Activated CD4-positive, alpha-beta T cell treated with anti-CD3 and anti-CD28 coated beads for 36 hours (primary cell): ENCODE measurements at places on chromosomes 16 and 17. TPM values are rescaled to one million over a fixed set of nuclear protein-coding genes. Genes with fewer than 3 reads are reported as not detected.

The CSH1 gene
- not detected for total RNA-seq

GRCh38 chr17:8685381-8685780 is 54.9 kb upstream of the MYH10 start:
- DNase-seq: no peak

The DNAI2 gene
- total RNA-seq: 0.49 TPM

The BCAR1 gene
- total RNA-seq: 0.98 TPM

DNA sequence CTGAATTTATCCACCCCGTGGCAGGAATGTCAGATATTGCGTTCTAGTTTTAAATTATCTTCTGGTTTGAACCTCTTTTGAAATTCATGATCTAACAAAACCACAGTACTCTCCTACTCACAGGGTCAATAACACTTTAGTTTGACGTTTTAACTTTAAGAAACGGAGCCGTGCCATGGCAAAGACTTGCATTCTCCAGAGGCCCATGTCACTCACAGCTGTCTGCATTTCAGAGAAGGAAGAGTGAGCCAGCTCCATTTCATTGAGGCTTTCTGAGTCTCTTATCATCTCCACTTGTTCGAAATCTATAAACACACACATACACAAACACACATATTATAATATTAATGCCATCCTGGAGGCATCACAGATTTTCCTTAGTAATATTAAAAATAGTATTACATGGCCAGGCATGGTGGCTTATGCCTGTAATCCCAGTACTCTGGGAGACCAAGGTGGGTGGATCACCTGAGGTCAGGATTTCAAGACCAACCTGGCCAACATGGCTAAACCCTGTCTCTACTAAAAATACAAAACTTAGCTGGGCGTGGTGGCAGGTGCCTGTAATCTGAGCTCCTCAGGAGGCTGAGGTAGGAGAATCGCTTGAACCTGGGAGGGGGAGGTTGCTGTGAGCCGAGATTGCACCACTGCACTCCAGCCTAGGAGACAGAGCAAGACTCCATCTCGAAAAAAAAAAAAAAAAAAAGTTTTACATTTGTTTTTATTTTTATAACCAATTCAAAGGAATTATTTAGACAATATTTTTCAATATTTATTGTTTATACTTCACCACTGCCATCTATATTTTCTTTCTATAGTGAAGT is 35.6 kb downstream of the ABCA6 start:
- DNase-seq: no peak

The MEOX1 gene
- 0.34 TPM for total RNA-seq

- peak; percentile 62 for DNase-seq
These were observed 16.7 kb downstream of the ZFPM1 start for GRCh38 chr16:88469615-88470395.

GRCh38 chr16:81486540-81487061 is 42.0 kb downstream of the CMIP start:
- no peak for DNase-seq

GRCh38 chr17:28188841-28189263 is 130.1 kb upstream of the TMEM97 start:
- DNase-seq: no peak

DNA sequence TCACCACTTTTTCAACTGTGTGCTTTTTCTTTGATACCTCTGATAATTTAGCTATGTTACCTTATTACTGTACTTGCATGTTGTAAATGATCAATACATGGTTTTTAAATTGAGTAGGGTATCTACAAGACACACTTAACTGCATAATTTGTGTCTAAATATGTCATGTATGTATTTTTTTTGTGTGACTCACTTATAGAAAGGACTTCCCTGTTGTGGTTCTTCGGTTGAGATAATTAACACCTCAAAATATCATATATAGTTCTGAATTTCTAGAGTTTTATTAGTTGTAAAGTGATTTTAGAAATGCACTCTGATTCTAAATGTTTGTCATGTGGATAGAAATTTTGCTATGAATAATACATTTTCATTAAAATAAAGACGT is 14.5 kb upstream of the KRT222 start:
- no peak for DNase-seq

- no peak for DNase-seq
These were observed 115.6 kb upstream of the SDK2 start for GRCh38 chr17:73759734-73760438.

The CDK5R1 gene
- 15.3 TPM for total RNA-seq

DNA sequence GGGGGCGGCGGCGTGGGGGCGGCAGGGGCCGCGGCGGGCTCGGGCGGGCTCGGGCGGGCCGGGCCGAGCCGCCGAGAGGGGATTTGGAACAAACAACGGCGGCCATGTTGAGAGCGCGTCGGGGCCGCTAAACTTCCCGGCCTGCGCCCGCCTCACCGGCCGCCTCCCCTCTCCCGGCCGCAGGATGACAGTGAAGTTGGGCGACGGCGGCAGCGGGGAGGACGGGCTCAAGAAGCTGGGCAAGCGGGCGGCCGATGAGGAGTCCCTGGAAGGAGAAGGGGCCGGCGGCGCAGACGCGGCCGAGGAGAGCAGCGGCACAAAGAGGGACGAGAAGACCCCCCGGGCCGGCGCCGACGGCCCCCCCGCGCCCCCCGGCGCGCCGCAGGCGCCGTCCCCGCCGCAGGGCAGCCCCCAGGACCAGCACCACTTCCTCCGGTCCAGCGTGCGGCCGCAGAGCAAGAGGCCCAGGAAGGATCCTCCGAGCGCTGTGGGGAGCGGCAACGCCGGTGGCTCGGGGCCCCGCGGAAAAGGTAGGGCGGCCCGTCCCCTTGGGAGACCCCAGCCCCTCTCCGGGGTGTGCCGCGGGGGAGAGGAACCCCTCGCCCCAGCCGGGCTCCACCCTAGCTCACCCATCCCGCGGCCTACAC is 2.4 kb downstream of the CRAMP1 start:
- peak; percentile 58 for DNase-seq

GRCh38 chr17:56756536-56756935 is 77.2 kb downstream of the C17orf67 start:
- no peak for DNase-seq

The PPP1R27 gene
- not detected for total RNA-seq

DNA sequence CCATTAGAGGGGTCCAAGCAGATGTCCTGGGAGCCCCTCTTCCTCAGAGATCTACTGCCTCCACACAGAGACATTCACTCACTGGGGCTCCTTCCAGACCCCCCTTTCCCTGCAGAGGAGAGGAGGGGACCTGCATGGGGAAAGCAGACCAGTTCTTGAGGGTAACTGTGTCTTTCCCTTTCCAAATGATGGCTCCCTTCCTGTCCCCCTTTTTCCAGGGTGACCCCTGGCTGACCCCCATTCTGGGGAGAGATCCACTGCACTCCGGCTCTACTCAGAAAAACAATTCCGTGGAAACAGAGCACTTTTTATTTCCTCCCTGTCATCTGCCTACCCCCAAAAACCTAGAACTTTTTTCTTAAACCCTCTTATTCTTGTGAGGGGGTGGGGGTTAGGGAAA is 6.4 kb downstream of the CACNA1G start:
- DNase-seq: no peak

The ADGRG3 gene
- not detected for total RNA-seq

The TOM1L1 gene
- 2.0 TPM for total RNA-seq

The CCDC40 gene
- total RNA-seq: 0.57 TPM

- no peak for DNase-seq
These were observed 42.7 kb downstream of the MPRIP start for GRCh38 chr17:17084941-17085340.

- no peak for DNase-seq
These were observed 29.6 kb upstream of the MRC2 start for GRCh38 chr17:62597920-62598319.

DNA sequence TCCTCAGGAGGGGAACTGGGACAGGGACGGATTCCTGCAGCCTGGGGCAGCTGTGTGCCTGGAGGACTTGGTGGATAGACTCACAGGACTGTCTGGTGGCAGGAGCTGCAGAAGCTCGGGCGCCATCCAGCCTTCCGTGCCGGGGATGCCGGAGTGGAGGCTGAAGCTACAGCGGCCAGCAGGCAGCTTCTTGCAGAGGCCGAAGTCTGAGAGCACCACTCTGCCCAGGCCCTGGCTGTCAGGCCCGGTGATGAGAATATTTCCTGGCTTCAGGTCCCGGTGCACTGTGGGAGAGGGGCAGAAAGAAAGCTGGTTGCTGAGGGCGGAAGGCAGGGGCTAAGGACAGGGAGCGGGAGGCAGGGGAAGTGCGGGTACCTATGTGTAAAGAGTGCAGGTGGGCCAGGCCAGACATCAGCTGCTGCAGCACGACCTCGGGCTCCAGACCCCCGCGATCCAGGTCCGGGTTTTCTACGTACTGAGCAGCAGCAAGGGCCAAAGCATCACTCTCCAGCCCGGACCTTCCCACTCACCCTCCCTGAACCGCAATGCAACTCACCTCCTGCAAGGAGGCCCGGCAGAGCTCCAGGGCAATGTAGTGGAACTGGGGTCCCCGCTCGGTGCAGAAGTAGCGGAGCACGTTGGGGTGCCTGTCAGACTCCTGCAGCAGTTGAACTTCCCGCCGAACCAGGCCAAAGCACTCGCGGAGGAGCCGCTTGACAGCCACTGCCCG is 16.1 kb downstream of the PLK1 start:
- peak; percentile 12 for DNase-seq

The OR2C1 gene
- total RNA-seq: not detected

The SPATA22 gene
- total RNA-seq: 1.6 TPM

- DNase-seq: no peak
These were observed 206.0 kb downstream of the SEC14L1 start for GRCh38 chr17:77346765-77347164.

- no peak for DNase-seq
These were observed 12.2 kb downstream of the ZNF75A start for GRCh38 chr16:3317315-3317999.

DNA sequence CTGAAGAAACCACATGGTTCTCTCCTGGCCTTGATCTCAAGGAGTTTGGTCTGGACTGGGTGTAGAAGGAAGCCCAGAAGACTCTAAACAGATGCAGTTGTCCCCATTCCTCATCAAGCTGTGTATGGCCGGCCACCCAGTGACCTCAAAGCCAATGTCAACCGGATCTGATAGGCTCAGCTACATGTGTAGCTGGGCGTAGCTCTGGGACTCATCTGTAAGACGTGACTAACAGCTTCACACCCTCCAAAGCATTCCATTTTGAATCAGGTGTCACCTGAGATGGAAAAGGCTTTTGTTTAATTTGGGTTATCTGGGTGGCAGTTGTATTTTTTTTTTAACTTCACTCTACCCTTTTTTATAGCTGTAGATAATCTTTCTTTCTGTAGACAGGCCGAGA is 130.4 kb downstream of the ABCC12 start:
- DNase-seq: no peak

The KATNB1 gene
- total RNA-seq: 28.1 TPM

- DNase-seq: no peak
These were observed 20.4 kb upstream of the MRPS23 start for GRCh38 chr17:57870283-57870635.

DNA sequence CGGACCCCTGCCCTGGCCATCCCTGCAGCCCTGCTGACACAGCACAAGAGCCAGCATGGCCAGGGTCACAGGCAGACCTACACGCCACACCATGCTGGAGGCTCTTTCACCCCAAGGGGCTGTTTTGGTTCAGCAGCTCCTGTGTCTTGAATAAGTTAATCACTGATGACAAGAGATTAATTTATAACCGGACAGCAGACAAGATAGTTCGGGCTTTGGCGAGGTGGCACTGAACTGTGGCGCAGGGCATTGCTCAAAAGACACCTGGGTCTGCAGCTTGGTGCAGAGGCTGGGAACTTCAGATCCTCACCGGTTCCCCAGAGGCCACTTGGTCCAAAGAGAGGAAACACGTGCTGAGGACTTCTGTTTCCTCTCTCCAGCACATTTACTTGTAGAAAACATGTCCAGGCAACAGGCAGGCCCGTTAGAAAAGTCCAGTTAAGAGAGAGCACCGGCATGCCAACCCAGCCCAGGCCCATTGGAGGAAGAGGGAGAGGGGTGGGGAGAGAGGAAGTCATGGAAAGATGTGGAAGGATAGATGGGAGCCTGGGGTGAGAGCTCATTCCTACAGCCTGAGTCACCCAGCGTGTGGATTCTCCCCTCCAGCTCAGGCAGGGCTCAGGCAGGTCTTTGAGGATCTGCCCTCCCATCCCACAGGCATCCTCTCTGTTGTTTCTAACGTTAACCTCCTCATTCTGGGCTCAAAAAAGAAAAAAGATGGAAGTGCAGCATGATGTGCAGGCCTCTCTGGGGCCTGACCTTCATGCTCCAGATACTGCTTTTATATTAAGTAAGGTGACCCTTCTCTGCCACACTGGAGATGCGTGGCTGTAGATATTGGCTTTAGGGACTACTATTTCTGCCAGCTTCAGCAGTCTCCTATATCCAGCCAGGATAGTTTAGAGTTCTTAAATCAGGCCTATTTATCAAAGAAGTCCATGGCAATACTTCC is 80.0 kb upstream of the HNF1B start:
- DNase-seq: no peak

- DNase-seq: no peak
These were observed 12.9 kb downstream of the TRIM37 start for GRCh38 chr17:59093702-59094231.

The C17orf50 gene
- not detected for total RNA-seq

The TLCD3B gene
- 4.0 TPM for total RNA-seq

The HOXB4 gene
- total RNA-seq: 0.66 TPM

DNA sequence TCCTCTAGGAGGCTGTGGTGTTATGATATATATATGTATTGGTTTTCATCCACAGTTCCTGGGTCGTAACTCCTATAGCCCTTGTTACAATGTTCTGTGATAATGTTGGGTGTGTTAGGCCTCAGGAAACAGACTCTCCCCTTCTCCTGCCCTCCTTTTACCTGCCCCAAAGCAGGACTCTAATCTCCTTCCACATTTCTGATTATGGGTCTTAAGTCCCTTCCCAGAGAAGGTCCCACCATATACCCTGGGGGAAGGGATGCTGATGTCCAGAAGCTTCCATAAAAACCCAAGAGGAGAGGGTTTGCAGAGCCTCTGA is 450 bp upstream of the C1QBP start:
- no peak for DNase-seq

DNA sequence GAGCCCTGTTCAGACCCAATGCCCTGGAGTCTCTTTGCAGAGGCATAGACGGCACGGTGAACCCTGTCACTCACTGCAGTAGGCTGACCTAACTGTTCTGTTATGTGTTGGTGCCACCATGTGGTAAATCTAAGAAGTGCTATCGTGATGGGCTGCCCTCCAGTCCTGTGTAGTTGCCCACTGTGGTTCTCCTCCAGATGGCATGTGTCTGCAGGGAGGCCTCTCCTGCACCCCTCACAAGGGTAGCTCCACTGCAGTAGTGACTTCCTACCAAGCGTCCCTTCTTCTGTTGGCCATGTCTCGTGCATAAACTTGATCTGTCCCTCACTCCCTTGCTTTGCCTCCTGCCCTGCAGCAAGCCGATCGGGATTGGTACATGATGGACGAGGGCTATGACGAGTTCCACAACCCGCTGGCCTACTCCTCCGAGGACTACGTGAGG is 5.8 kb downstream of the DHX38 start:
- peak; percentile 64 for DNase-seq

GRCh38 chr17:63529711-63530556 is 6.8 kb downstream of the KCNH6 start:
- DNase-seq: no peak
